ENCODE measurements at places on chromosomes 1 and 21.

- DNase-seq, result peak; percentile 34
Measured at GRCh38 chr1:214281021-214281719, at the start of gene SMYD2. SMYD2 (plus strand) TSS chr1:214281159; CDS start chr1:214281255, 96 bp downstream.

DNA sequence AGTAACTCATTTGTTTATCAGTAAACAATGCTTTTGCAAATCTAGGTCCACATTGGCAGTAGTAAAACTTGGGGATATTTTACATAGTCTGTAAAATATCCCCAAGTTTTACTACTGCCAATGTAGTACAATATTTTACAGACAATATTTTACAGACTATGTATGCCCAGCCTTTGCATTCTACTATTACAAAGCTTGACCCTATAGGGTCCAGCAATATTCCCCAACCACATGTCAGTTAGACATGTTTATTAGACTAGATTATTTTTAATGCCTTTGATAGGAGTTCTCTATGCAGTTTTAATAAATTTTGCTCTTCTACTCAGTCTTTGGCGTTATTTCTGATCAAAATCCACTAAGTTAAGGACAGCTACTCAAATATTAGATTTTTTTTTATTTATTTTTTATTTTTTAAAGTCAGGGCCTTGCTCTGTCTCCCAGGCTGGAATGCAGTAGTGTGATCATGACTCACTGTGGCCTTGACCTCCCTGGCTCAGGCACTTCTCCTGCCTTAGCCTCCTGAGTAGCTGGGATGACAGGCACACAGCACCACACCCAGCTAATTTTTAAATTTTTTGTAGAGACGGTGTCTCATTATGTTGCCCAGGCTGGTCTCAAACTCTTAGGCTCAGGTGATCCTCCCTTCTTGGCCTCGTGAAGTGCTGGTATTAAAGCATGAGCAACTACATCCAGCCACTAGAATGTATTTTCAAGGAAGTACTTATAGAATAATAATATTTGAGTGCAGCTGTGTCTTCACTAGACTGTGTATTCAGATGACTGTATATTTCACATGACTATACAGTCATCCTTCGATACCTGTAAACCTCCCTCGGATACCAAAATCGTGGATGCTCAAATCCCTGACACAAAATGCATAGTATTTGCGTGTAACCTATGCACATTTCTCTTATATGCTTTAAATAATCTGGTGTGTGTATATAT lies 19.8 kb downstream of the MIER1 start:
- DNase-seq, result no peak

DNA sequence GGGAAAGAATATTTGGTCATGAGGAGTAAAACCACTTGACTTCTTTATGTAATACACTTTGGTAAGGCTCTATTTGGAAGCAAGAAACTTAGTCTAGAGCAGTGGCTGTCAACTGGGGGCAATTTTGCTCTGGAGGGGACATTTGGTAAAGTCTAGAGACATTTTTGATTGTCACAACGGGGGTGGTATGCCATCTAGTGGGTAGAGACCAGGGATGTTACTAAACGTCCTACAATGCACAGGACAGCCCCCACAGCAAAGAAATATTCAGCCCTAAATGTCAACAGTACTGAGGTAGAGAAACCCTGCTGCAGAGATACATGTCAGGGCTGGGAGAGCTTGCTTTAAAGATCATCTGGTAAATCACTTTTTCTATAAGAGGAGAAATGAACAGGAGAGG lies 13.5 kb downstream of the FUCA1 start:
- DNase-seq, result no peak

DNA sequence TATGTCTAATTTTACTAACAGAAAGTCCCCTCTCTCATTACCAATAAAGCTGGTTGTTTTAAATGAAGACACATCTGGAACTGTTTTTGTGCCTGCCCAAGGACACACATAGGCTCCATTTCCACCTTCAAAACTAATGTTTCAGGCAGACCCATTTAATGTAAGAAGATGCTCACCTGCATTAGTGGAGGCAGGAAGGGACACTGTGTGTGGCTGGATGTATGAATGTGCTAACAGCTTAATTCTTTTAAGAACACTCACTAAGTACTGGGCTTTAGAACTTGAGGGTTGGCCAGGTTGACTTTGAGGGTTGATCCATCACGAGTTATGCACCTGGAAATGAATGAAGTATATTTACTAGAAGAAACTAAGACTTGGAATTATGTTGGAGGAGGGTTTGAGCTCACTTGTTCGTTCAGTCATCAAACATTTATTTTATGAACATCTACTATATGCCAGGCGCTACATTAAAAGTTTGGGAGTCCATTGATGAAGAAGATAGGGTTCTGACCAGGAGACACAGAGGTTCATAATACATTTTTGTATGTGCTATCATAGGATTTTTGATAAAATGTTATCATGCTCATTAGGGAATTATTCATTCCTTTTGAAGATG lies 5.4 kb downstream of the JUN start:
- DNase-seq, result no peak

DNA sequence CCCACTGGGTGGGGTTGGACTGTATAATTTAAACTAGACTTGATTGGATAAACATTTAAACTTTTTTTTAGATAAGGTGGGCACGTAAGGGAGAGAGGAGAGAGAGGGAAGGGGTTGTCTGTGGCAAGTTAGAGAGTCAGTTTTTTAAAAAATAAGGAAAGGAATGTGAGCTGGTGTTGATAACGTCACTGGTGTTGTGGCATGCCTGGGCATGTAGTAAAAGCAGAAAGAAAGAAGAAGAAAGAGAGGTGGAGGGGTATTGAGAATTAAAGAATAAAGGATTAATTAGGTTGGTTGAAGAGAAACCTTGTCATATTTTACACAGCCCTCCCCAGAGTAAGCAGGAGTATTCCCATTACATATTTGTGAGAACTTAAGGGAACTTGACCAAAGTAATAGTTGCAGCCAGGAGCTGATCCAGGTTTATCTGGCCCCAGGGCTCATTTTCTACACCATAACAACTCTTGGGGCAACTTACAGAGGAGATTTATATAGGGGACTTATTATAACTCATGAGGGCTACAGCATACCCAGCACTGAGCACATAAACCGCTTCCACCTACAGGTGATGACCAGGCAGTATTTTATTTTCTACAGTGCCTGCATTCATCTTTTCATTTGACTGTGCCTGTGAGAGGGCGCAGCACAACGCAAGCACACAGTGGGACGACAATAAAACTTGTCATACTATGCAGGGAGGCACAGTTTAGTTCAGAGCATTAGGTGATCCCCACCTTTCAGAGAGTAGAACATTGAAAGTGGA lies 70.2 kb downstream of the CCDC30 start:
- no peak for DNase-seq

GRCh38 chr1:46113948-46114347 lies 18.5 kb downstream of the PIK3R3 start:
- no peak for DNase-seq
